ENCODE measurements at places on chromosomes 7 and 10.

- DNase-seq, result no peak
Measured at GRCh38 chr7:156781972-156782371, 111.0 kb downstream of the LMBR1 start.

GRCh38 chr10:82208726-82209125 is 333.7 kb downstream of the NRG3 start:
- no peak for DNase-seq

DNA sequence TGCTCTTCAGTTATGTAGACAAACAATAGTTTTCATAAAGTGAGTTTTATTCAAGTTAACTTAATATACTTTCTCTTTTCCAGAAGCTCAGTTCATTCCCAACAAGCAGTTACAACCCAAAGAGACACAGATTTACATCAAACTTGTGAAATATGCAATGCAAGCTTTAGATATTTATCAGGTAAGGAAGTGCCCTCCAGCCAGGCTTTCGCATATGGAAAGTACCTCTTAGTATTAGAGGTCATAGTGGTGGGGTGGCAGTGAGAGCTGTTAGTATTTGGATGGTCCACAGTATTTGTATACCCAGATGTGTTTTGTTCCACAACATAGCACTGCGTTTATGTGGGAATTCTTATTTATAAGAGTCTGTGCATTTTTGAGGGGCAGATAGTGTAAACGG is 32.1 kb downstream of the TRRAP start:
- no peak for DNase-seq

GRCh38 chr10:133097418-133097817 is 9.7 kb downstream of the ADGRA1 start:
- no peak for DNase-seq

DNA sequence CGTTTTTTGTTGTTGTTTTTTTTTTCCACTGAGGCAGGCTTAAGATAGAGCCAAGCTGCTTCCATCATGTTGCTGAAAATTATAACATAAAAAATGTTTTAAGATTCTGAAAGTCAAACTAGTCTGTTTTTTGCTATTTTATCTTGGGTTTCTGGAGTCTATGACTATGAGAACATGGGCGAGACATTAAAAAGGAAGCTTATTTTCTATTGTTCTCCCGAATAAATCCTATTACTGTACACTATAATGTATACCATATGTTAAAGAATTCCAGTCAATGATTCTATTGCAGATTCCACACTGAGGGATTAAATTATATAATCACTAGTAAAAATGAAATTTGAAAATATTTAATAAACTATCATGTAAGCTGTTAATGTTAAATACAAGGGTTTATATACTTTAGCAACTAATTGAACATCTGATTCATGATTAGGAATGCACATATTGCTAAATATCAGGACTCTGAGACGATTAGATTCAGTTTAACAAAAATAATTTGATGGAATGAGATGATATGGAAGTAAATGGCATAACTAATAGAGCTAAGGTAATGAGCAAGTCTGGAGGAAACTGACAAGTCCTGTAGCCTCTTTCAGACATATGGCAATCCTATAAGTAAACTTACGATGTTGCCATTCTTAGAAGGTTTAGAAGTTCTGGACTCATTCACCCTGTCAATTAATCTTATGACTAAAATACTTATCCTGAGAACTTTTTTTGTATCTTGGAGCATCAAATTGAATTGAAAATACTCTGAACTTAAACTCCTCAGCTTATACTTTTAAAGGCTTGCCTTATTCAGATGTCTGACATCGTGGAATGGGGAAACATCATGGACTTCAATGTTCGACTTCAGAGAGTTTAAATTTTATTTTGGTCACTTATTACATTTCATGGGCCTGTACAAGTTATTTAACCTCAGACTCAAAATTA is 294.8 kb upstream of the DGKB start:
- DNase-seq, result no peak

DNA sequence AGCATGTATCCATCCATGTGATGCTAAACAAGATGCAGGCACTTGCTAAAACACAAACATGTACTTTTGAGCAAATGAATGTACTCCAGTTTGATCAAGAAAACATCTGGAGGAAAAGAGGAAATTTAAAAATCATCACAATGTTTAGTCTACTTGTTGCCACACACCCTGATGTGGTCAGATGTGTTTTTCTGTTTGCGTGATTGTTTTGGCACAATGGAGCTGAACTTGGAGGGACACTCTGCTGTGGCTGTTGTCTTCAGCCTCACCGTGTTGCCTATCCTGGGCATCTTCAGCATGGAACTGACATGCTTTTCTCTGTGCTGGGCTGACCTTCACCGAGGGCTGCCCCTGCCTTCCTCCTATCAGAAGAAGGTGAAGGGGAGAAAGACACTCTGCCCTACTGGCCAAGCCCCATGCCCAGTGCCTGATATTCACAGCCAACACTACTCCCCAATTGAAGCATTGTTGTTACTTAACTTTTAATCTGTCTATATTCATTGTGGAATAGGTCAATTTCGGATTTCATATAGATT is 268.3 kb upstream of the IGFBP3 start:
- no peak for DNase-seq

- no peak for DNase-seq
Measured at GRCh38 chr10:132946311-132946710, 3.9 kb upstream of the CFAP46 start.

DNA sequence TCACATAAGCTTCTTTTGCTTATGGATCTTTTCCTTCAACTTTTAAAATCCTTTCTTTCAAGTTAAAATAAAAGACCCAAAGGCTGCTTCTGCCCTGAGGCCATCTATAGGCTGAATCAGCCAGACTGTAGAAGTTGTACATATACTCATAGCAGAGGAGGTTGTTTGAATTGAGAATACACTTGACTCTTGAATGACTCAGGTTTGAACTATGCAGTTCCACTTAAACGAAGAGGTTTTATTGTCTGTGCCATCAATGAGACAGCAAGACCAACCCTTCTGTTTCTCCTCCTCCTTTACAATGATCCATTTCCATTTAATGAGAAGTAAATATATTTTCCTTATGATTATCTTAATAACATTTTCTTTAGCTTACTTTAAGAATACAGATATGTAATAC is 5.8 kb downstream of the ZNF365 start:
- DNase-seq, result no peak

- no peak for DNase-seq
Measured at GRCh38 chr7:151999424-152000090, 25.9 kb upstream of the GALNT11 start.

DNA sequence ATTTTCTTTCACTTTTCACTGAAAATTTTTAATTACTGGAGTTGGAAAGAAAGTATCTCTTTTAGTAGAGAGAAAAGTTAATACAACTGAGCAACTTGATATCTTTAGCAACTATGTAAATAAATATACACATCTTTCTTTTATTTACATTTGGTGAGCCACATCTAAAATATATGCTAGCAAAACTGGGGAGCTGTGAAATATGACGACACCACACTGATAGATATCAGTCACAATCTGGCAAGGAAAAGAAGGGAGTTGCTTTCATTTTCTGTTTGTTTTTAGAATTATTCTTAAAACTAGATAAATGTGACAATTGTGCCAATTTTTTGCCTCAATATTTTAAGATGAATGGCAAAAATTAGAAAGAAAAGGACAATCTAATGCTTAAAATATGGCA is 2.7 kb upstream of the ZNF804B start:
- no peak for DNase-seq

- DNase-seq, result no peak
Measured at GRCh38 chr7:131424219-131424822, 96.6 kb downstream of the MKLN1 start.

DNA sequence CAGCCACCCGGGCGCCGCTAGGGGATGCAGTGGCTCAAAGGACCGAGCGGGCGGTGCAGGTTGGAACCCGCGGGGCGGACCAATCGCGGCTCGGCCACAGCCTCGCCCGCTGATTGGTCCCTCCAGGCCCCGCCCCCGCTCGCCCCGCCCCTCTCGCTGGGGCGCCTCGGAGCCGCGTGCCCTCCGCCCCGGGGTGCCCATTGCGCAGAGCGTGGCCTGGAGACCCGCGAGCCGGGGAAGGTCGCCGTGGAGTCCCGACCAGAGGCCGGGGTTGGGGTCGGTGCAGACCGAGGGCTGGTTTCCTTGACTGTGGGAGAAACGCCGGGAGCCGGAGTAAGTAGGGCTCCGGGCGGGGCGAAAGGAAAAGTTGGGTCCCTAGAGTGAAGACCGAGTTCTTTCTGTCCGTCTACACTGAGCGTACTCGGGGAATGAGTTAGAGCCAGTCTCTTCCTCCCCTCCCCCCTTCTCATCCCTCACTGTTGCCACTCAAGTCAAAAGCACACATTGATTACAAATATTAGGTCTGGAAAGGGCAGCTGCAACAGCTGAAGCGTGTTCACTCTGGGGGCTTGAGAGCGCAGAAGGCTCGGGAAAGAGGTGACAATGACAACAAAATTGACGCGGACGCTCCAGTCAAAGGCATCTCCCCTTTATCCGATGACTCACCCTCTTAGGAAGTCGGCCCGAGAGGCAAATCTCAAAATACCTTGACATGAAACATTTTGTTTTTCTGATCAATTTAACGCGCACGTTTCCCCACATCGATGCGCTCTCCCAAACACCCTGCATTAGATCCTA is 843 bp upstream of the GATA3 start:
- peak; percentile 79 for DNase-seq

GRCh38 chr7:147279514-147279913 is 1162.9 kb downstream of the CNTNAP2 start:
- no peak for DNase-seq

DNA sequence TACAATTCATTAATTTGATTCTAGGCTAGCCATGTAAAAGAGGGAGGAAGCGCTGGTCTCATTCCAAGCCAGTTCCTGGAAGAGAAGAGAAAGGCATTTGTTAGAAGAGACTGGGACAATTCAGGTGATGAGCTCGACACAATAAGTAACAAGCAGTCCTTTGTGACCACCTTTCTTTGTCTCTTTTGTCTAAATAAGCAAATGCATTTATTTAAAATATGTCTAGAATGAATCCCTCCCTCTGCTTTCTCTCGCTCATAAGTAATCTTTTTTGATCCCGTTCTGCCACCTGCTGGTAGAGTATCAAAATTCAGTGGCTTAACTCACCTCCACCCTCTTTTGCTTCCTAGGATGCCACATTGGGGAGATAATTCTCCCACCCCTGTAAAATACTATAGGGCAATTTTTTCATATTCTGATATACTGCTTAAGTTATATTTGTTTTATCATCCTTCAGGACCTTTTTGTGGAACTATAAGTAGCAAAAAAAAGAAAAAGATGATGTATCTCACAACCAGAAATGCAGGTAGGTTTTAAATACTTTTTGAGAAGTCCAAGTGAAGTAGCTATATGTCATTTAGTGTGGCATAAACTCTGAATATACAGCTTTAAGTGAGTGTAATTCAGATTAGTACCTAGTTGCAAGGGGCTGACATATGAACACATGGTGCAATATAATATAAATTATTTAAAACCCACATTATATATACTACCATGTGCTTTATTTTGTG is 91.5 kb downstream of the GSDME start:
- peak; percentile 55 for DNase-seq

GRCh38 chr10:113086282-113086681 is 136.2 kb downstream of the TCF7L2 start:
- no peak for DNase-seq

DNA sequence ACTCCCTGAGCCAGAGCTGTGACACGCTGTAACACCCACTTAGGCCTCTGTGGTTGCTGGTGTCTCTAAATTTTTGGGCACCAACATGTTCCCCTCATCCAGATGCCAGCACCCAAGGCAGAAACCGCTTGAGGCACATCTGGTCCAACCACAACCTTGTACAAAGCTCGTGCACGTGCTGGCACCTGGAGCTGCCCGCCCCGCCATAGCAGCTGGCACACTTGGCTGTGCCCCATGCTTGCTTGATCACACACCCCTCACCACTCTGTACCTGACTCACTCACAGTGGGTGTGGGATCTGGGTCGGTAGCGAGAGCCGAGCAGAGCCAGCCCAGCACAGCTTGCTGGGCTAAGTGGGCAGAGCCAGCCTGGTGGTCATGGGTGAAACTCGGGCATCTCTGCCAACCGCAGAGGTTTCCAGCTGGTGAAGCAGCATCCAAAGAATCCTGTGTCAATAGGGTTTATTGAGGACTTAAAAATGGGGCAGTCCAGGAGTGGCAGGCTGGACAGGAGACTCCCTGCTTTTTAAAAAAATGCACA is 1210.4 kb downstream of the TYW1 start:
- DNase-seq, result no peak

GRCh38 chr10:97329766-97330165 is 4.8 kb downstream of the FRAT2 start:
- no peak for DNase-seq

DNA sequence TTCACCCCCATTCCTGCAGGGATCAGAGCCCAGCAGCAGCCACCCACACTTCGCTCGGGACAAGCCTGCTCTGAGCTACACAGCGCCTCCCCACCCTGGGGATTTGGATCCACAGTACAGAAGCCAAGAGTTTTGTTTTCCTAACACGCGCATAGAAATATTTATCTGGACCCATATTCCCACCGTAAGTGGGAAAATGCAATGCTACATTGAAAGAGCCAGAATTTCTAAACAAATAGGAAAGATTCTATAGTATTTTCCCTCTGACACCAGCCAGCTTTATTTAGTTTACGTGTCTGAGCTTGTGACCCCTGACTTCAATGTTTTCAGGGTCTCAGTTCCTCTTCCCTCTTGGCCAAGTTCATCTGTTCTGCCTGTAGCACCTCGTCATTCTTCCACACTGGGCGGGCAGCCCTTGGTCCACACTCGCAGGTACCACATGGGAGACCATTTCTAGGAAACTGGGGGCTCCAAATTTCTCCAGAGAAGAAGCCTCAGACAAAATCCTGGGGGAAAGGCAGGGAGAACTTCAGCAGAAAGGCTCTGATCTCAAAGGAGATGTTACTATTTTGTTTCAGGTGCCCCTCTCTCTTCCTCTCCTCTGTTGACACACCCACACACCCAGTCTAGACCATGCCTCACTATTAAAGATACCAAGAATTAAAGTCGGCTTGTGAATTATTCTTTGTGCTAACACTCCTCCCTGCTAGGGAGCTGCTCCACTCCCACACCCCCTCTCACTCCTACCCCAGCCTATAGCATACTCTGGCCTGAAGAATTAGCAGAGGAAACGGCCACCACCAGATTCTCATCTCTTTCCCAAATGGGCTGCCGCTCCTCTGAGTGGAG is 116.0 kb upstream of the PCGF5 start:
- DNase-seq, result no peak

- no peak for DNase-seq
Measured at GRCh38 chr7:104971290-104972071, 42.5 kb upstream of the KMT2E start.

- DNase-seq, result no peak
Measured at GRCh38 chr7:158898025-158898424, 41.7 kb downstream of the DYNC2I1 start.

DNA sequence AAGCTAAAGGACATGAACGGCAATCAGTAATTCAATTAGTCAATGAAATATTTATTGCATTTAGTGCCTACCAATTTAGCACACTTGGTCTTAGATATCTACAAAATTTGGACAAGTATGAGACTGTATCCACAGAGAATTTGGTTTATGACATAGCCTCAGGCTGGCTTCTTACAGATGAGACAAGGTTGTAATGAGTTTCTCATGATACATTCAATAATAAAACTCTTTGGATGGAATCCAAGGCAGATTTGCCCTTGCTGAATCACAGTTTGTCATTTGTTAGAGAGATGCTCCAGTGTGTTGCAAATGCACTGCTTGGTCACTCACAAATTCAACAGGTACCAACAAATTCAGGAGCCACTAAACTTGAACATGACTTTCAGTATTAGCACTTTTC is 162.5 kb downstream of the GPR37 start:
- DNase-seq, result no peak

GRCh38 chr7:82183634-82184033 is 259.9 kb downstream of the CACNA2D1 start:
- no peak for DNase-seq

- DNase-seq, result no peak
Measured at GRCh38 chr7:65338346-65338745, 35.3 kb upstream of the ZNF92 start.

All from stimulated activated naive CD4-positive, alpha-beta T cell (primary cell).